ENCODE measurements at places on chromosomes 3 and 15. TPM values are rescaled to one million over a fixed set of nuclear protein-coding genes. Genes with fewer than 3 reads are reported as not detected.

The IL16 gene
- 0.69 TPM for total RNA-seq

DNA sequence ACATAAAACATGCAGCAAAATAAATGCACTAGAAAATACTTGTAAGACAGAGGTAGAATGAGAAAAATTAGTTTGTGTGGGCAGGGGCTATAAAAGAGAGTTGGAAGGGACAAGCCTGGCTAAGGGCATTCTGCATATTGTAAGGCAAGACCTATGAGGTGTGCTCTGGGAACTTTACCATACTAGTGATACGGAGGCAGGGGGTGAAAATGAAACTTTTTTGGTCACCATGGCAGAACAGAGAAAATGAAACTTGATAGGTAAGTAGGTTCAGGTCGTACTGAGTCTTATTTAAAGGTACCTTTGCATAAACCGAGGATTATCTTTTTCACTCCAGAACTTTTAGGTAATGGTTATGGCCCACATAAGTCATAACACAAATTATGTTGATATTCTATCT lies 74.7 kb upstream of the ACKR4 start:
- no peak for DNase-seq

DNA sequence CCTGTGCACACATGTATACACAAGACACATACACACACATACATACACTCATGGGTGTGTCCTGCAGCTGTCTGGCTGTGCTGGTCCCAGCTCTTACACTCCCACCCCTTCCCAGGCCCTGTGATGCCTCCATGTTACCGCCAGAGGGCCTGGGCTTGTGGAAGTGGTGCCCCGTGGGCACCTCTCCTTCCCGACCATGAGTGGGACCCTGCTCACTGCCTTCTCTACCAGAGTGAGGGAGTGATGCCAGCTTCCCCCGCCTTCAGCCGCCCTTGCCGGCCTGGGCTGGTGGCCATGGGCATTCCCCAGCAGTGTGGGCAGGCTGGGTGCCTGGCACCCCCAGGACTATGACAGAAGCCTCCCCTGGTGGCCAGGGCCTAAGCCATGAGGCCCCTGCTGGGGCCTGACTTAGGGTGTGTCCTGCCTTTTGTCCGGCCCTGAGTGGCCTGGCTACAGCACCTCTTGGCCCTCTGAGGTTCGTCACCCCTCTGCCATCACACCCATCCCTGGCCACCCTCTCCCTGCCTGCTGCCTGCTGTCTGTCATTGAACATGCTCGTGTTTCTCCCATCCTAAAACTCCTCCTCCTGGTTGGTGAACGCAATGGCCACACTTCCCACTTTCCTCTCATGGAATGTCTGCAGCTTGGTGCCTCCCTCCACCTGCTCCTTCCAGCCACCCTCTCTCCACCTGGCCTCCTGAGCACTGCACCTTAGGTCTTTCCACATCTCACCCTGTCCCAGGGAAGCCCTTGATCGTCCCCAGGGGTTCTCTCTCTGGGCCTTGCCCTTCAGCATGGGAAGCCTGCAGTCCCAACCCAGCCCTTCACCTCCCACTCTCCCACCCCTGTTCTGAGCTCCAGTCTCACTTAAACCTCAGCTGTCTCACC lies 14.6 kb downstream of the HDAC11 start:
- DNase-seq = no peak

DNA sequence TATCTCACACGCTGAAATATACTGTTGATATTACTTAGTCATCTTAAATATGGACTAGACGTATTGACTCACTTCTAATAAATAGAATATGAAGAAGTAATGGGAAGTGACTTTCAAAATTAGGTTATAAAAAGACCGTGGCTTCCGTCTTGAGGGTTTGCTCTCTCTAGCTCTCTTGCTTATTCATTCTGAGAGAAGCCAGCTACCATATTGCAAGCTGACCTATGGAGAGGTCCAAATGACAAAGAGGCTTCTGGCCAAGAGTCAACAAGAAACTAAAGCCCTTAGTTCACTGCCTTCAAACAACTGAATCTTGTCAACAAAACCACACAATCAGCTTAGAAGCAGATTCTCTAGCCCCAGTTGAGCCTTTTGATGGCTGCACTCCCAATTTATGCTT lies 46.1 kb downstream of the SLC9C1 start:
- no peak for DNase-seq

DNA sequence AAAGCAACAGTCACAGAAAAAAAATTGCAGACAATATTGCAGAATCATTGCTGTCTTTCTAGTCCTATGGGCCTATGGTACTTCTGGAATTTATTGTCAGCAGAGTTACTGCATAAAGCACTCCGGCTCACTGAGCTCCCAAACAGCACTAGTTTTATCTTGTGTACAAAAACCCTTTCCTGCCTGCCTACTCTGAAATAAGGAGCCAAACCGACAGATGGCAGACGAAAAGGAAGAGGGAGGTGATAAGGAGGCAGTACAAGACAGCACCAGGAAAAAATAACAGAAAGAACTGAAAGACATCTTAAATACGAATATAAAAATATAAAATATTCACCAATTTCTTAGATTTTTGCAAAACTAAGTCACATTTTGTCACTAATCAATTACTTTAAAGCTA lies 15.6 kb downstream of the HERC1 start:
- DNase-seq = no peak

- DNase-seq = no peak
Measured at GRCh38 chr3:46298871-46299607, 54.9 kb upstream of the CCR2 start.

DNA sequence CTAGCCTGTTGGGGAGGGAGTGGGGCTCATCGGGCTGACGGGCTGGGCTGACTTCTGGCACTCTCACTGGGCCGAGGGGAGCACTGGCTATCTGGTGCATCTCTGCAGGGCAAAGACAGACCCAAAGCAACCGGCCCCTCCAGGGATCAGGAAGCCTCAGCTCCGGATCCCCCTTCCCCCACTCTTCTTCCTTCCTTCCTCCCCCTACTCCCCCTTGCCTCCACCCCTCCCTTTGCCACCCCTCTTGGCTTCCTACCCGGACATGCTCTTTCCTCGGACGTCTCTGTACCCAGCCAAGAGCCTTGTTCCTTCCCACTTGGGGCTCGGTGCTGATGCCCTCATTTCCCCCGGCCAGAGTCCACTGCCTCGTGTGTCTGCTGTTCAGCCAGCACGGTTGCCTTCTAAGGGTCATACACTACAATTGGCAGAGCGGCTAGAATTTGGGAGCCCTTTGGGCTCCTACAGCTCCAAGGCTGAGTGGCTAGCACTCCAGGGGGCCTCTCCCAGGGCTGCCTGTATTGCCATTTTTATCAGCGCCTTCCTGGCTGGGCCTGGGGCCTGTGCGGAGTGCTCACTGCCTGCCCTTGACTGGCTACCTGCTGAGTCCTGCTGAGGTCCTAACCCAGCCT lies 10.9 kb downstream of the SEMA3F start:
- no peak for DNase-seq
